ENCODE measurements at places on chromosomes 4 and X.

DNA sequence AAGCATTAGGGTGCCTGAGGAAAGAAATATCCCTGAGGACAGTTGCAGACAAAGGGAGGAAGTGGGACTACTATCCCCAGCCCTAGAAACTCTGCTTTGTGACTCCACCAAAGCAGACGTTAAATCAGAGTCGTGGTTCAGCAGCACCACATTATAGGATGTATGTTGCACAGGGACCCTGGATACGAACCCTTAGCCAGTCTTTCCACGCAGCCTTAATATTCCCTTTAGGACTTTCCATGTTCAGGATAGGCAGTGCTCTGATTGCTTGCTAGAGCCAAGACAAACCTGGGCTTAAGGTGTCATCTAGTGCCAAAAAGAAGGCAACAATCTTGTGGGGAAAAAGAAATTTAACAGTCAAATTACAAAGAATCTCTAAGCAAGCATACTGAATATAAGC, 62.6 kb downstream of the MAD2L1 start:
- DNase-seq, result no peak

DNA sequence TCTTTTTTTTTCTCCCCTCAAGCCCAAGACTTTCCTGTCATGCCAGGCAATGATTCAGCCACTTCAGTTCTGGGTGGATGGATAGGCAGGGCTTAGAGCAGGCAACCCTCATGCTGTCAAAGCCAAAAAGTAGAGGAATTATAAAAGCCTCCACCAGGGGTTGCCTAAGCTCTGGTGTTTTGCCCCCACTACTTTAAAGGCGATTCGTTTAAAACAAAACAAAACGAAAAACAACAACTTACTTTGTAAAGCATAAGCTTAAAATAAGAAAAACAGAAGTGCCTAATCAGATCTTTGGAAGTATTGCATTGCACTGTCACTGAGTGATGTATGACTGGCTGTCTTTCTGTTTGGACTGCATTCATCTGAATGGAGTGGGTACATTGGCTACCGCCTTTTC, 5.3 kb upstream of the IDS start:
- DNase-seq, result no peak

- DNase-seq, result no peak
Observed at GRCh38 chrX:38205039-38205438, 15.6 kb downstream of the SRPX start.

GRCh38 chrX:2484721-2485648, 15.8 kb downstream of the DHRSX start:
- DNase-seq, result peak; percentile 62

GRCh38 chr4:145299380-145300076, 119.1 kb upstream of the OTUD4 start:
- peak; percentile 94 for DNase-seq

GRCh38 chrX:75230296-75230695, 43.6 kb upstream of the UPRT start:
- DNase-seq, result no peak

DNA sequence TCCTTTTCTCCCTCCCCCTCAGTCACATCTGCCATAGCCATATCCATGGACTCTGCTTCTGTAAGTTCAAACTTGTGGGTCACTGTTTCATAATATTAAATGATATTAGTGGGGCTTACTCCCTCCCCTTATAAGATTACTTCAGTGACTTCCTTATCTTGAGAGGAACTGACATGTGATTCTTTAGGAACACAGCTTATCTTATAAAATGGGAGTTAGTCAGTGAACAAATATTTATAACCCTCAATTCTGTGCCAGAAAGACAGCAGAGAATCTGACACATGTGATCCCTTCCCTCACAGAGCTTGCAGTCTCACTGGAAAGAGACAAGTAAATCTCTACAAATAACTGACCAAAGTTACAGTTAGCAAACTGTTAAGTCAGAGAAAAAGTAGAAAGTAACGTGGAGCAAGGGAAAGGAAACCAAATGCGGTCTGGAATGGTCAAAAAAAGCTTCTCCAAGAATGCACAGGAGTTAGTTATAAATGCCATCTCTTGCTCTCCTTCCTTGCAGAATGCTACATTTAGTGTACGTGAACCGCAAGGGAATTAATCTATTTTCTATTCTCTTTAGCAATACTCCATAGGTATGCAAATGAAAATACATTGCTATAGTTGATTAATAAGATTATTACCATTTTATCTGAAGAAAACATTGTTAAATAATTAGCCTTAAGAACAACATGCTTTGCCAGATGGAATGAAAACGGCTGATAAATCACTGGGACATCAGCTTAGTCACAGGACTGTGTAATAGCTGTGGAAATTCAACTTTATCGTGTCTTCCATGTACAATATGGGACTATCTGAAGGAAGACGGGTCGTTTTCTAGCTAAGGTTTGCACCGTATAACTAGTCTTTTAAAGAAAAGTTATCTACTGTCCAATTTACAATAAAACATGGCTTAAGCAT, 29.0 kb downstream of the SGMS2 start:
- DNase-seq, result peak; percentile 36

DNA sequence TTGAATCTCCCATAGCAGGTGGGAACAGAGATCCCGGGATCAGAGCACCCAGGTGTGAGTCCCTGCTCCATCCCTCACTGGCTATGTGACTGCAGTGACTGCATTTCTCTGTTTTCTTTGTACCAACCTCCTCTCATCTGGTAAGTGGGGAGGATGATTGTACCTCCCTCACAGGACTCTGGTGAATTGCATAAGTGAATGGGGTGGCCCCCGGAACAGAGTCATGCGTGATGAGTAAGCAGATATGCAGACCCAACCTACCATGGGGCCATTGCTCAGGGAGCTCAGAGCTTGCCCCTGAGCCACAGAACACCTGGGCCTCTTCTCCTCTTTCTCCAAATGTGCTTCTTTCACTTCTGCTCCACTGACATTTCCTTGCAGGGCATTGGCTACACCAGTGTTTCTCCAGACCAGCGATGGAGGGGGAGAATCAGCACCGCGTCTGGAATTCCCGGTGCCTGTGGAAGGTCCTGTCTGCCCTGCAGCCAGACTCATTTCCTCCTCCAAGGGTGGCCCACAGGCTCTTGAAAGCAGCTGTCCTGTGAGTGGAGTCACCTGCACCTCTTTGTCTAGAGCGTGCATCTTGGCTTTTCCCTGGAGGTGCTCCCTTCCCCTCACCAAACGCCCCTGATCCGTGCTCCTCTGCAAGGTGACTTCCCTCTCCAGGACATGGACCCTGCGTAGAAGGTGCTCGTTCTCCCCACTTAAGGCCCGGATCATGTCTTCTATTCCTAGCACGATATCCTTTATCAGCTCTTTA, 30.0 kb downstream of the C4orf50 start:
- no peak for DNase-seq
